ENCODE measurements at places on chromosomes 2 and 18. TPM values are rescaled to one million over a fixed set of nuclear protein-coding genes. Genes with fewer than 3 reads are reported as not detected.

Gene HOXD9
- total RNA-seq, result not detected

Gene TPGS2
- total RNA-seq, result 158 TPM

Gene GNLY
- 0.31 TPM for total RNA-seq

Gene XDH
- under 0.01 TPM for total RNA-seq

Gene ATL2
- total RNA-seq, result 170 TPM

Gene YES1
- 41.6 TPM for total RNA-seq

Gene QPCT
- 10.3 TPM for total RNA-seq

Gene LHCGR
- not detected for total RNA-seq

Gene PROKR1
- 2.8 TPM for total RNA-seq

Gene BOLA3
- 11.3 TPM for total RNA-seq

Gene SRSF7
- total RNA-seq, result 122 TPM

Gene CENPA
- total RNA-seq, result 1.3 TPM

Gene DNER
- total RNA-seq, result 93.3 TPM

Gene NLRC4
- total RNA-seq, result 0.31 TPM

Gene CPO
- not detected for total RNA-seq

Gene NOSTRIN
- 7.2 TPM for total RNA-seq

Gene RAB31
- 19.7 TPM for total RNA-seq

Gene MYO1B
- total RNA-seq, result 75.4 TPM

Gene RPL31
- 759 TPM for total RNA-seq
